AG10803 (cell line): ENCODE measurements at places on chromosomes 2 and 18.

DNA sequence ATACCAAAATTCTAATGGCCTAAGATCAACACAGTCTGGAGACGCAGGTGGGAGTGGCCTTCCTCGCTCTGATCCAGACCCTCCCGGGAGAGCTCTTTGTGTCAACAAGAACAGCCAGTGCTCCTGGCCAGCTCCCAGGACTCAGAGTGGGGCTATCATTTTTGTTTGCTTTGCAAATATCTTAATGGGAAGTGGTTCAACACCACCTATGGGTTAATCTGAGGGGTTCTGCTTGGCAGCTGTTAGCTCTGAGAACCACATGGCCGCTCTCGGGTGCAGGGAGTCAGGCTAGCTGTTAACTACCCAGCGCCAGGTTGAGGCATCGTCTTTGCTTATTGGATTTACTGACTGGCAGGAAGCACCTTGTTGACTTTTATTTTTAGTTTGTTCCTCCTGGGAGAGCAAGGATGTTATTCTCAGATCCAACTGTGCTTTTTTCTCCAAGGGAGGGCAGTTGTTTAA lies 184.8 kb upstream of the SP5 start:
- no peak for DNase-seq

DNA sequence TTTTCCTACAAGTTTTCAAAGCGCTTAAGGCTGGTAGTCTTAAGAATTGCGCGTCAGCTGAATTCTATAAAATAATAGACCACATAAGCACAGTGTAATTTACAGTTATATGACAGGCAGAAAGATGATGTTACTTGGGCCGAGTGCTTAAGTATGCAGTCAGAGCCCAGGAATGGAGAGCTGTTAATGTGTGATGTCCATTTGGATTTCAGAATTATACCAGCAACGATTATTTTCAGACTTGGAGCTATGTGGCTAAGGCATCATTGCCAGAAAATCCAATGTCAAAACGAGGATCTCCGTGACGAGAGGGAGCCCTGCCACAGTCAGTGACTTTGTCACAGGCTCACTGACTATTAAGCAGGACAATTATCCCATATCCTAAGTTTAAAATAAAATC lies 3.4 kb downstream of the KLF7 start:
- peak; percentile 87 for DNase-seq

DNA sequence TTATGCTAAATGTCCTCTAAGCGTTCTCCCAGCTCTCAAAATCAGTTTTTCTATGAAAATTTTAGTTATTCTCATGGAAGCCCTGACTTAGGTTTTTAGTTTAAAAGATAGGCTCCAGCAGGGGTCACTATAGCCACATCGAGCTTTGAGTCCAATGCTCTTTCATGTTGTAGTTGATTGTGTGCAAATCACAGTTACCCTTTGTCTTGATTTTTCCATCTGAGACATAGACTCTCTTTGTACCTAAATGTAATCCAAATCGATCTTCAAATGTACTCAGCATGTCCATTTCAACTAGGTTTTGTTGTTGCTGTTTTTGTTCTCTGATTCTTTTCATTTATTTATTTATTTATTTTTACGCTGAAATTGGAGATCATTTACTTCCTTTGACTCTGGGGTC lies 26.4 kb upstream of the MSTN start:
- DNase-seq = peak; percentile 63

DNA sequence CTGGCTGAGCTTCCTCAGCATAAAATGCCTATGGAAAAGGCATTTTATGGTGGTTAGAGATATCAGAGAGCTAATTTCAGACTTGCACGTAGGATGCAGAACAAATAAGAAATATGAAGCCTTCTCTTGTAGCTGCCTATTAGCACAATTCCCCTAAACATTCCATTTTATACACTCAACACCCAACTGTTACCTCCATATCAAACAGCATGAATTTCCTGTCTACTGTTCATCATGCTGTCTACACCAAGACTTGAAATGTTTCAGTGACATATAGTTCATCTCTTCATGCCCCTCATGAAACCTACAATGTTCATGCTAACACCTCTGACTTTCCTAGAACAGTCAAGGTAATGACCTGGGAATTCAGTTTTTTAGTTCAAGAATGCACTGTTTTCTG lies 249.9 kb downstream of the PIEZO2 start:
- DNase-seq = no peak

DNA sequence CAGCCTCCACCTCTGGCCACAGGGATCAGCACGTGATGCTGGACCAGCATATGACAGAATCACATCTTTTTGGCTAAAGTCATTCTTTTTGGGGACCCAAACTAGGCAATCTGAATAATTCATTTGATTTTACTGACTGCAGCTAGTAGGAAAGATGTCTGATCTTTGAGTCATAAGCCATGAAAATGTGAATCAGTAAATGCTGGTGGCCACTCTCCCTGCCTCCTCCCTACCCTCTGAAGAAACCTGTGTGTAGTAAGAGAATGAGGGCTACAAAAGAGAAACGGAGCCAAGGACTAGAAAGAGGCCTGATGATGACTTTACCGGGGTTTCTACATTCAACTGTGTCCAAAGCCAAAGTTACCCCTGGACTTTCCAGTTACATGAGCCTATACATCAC lies 10.1 kb upstream of the LRPPRC start:
- peak; percentile 33 for DNase-seq

GRCh38 chr2:183371545-183371944 lies 247.3 kb downstream of the NUP35 start:
- DNase-seq = no peak

DNA sequence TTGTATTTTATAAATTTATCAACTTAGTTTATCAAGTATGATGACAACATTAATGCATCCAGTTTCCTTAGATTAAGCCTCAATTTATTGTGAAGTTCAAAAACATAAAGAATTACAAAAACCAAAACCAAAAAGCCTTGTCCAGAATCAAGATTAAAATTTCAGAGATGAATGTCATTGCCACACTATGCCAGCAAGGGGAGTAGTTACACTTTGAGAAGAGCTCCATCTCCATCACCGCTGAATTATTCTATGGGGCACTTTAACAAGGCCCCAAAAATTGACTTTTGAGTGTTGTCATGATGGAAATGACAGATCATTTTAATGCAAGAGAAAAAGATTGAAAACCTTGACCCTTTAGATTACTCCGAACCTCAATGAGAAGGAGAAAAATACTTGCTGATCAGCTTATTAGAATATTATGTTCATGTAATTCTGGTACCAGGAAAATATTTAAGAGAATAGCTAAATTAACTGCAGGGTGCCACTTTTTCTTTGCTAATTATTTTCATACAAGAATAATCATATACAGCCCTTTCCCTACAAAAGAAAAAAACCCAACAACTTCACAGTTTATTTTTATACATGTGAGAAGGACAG lies 152.5 kb upstream of the AQP4 start:
- DNase-seq = no peak

DNA sequence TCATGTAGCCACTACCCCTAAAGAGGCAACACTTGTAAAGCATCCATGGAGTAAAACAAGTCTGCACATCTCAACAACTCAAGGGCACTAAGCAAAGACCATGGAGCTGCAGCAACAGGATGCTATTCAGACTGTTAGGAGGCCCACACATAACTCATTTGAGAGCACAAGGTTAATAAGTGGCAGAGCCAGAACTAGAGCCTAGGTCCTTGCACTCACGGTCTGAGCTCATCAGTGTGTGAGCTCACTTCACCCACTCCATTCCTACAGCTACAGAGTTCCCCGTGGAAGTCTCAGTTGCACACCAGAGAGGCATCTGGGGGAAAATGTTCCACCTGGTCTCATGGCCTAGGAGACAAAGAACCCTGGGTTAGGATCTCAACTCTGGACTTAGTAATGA lies 35.0 kb downstream of the TTC32 start:
- DNase-seq = no peak

- no peak for DNase-seq
Measured at GRCh38 chr2:238075397-238075796, 14.6 kb downstream of the SCLY start.

GRCh38 chr2:45758018-45758417 lies 106.5 kb downstream of the PRKCE start:
- no peak for DNase-seq

- no peak for DNase-seq
Measured at GRCh38 chr2:12325806-12326205, 390.9 kb upstream of the TRIB2 start.

DNA sequence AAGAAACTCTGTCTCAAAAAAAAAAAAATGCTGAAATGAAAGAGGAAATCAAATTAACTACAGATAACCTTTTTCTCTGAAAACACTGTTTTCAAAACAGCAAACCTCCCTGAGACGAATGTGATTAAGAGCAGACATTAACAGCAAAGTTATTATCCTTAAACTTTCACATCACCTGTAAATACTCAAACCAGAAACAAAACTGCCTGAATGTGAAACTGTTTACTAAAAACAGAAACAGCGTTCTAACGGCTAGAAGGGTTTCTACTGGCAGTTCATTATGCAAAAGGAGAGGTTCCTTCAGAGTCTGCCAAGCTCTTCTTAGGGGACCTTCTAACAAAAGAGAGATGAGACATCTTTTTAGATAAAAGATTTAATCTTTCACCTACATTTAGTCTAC lies 45.9 kb downstream of the PNO1 start:
- DNase-seq = no peak

- DNase-seq = no peak
Measured at GRCh38 chr2:151197184-151198108, 64.2 kb downstream of the RBM43 start.
